ENCODE measurements at places on chromosomes 11 and 22.

GRCh38 chr22:40525250-40525884 lies 111.2 kb downstream of the MRTFA start:
- peak; percentile 59 for DNase-seq

GRCh38 chr11:108901359-108901758 lies 236.5 kb downstream of the DDX10 start:
- DNase-seq = no peak

- no peak for DNase-seq
Measured at GRCh38 chr11:58318532-58318931, 40.3 kb downstream of the OR5B17 start.

- no peak for DNase-seq
Measured at GRCh38 chr11:73158356-73159051, 16.4 kb upstream of the FCHSD2 start.

DNA sequence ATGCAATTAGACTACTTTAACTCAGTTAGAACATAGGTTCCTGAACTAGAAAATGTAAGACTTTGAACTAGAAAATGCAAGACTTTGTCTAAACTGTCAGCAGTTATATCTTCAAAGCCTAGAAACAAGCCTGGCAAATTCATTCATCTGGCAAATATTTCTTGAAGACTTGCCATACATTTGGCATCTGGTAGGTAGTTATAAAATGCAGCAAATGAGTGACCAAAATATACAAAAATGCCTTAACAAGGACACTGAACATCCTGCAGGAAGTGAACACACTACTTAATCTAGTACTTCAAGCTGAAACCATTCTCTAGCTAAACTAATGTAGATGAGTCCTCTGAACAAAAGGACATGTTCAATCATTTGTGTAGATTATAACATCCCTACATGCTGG lies 84.7 kb upstream of the SCUBE2 start:
- DNase-seq = no peak

- no peak for DNase-seq
Measured at GRCh38 chr11:12109591-12110196, 696 bp upstream of the MICAL2 start.

DNA sequence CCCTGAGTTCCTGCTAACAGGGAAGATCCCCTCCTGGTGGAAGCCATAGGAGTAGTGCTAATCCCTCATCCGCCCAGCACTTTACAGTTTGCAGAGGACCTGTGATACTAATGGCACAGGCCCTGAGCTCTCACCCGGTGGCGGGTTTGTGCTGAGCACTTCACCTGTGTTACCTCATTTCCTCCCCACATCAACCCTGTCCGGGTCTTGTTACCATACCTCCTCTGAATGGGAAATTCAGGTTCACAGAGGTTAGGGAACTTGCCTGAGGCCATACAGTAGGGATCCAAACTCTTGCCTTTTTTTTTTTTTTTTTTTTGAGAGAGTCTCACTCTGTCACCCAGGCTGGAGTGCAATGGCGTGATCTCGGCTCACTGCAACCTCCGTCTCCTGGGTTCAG lies 25.2 kb downstream of the CAPN1 start:
- DNase-seq = no peak

GRCh38 chr22:47796128-47796908 lies 1033.9 kb downstream of the TBC1D22A start:
- no peak for DNase-seq

- no peak for DNase-seq
Measured at GRCh38 chr11:14190992-14191778, 167.8 kb downstream of the RRAS2 start.

GRCh38 chr11:33742249-33742851 lies 6.1 kb upstream of the CD59 start:
- no peak for DNase-seq

GRCh38 chr11:69479591-69480271 lies 1.7 kb upstream of the LINC01488 start:
- no peak for DNase-seq

DNA sequence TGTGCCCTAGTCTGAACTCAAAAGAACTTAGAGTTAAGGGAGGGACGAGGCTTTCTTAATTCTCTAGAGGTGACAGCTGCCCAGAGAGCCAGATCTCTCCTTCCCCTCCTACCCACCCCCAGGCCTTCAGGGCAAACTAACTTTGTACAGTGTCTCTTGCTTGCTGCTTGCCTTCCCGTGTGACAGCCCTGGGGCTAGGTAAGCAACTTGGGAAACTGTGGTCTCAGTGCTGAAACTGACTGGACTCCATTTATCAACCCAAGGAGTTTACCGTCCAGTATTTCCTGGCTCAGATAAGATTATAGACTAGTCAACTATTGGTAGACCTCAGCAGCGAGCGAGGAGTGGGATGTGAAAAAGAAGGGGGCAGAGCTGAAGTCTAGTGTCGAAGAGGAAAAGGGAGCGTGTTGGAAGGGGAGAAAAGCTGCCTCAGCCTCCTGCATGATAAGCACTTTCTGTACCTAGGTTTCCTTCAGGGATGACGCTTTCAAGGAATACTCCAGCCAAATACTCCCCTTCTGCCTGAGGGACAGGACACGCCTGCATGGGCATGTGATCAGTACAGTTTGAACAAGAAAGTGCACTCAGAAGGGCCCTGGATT lies 43.3 kb upstream of the WEE1 start:
- DNase-seq = no peak

- no peak for DNase-seq
Measured at GRCh38 chr11:72189455-72190250, 2.3 kb upstream of the FOLR1 start.

- DNase-seq = no peak
Measured at GRCh38 chr11:102530558-102530957, at the start of gene MMP7. Gene MMP7 (minus strand): TSS chr11:102530747. CDS start chr11:102530700, 47 bp downstream.

DNA sequence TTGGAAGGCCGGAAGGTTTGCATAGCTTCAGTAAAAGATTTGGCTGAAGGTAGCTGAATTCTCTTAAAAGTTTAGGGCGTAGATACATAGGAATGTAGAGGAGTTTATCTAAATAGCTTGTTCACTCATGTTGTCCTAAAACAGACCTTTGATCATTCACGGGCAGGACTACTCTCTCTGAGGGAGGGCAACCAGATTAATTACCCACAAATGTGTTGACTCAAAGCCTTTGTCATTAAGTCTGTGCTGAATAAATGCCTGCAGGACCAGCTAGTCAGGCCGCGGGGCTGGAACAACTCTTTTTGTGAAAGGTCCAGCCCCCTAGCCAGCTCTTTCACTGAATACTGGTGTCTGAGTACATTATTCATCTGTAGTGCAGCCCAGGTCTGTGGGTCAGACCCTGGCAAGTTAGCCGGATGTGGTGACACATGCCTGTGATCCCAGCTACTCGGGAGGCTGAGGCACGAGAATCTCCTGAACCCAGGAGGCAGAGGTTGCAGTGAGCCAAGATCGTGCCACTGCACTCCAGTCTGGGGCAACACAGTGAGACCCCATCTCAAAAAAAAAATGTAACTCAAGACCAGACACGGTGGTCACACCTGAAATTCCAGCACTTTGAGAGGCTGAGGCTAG lies 2.8 kb upstream of the FADD start:
- DNase-seq = no peak

DNA sequence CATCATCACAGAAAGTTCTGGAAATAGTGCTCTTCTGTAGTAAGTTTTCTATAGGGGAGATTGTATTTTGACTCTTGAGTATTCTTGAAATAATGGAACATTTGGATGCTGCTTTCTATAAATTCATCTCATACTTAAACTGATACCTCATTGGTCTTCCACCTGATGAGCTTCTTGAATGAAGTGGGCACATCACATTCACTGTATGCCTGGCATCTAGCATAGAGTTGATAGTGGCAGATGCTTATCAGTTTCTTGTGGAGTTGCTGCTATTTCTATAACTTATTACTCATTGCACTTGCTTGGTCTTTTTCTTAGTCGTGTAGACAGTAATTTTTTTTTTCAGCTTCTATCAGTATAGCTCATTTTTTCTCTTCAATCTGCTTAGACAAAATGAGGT lies 5.4 kb downstream of the ATXN10 start:
- DNase-seq = no peak

DNA sequence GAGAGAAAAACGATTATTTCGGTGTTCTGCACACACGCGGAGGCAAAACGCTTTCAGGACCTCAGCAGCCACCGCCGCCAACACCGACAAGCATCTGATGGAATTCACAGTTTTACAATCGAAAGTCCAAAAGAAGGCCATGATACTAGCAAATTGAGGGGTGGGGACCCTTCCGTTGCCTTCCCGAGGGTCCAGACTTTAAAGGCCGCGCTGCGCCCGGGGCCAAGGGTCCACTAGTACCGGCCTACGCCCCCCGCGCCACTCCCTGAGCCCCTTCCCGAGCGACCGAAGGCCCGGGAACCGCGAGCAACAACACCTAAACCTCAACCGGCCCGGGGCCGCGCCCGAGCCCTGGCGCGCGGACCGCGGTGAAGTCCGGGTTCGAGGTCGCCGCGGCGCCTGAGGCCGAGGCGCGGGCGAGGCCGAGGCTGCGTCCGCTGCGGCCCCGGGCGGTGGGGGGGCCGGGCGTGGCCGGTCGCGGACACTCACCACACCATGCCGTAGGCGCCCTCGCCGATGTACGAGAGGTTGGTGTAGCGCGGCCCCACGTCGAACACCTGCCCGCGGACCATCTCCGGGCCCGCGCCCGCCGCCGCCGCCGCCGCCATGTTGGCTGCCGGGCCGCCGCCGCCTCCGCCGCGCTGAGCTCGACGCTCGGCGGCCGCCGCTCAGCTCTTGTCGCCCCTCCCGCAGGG lies 465 bp downstream of the MAPK1 start:
- DNase-seq = peak; percentile 20

DNA sequence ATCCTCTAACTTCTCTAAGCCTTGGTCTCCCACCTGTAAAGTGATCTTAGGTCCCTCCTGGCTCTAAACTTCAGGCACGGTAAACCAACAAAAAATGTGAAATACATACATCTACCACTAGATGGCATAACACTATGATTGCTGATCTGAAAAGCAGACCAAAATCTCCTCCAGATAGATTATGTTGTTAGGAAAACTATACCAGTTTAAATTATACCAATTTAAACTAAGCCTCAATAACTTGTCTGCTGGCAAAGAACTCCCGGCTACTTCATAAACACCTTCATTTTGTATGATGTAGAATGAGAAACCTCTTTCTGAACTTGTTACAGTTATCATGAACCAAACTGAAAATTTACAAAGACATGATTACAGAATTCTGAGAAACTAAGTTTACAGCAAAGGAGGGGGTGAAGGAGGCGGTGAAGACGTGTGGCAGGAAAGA lies 85.9 kb downstream of the SBF2 start:
- DNase-seq = no peak

GRCh38 chr11:12253843-12254281 lies 123.5 kb upstream of the PARVA start:
- DNase-seq = no peak

- DNase-seq = no peak
Measured at GRCh38 chr22:19319281-19319680, 27.8 kb upstream of the CLTCL1 start.

DNA sequence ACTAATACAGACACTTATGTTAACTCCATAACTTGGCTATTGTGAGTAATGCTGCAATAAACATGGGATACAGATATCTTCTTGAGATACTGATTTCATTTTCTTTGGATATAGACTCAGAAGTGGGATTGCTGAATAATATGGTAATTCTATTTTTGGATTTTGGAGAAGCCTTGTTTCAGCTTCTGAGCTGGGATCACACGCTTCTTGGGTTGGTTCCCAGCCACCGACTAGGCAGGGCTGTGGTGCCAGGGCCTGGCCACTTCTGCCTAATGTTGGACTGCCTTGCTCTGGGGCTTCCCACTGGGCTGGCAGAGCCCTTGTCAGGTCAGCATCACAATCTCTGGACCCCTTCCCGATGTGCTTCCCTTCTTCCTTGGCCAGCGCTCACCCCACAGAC lies 14.0 kb upstream of the MCHR1 start:
- DNase-seq = no peak

DNA sequence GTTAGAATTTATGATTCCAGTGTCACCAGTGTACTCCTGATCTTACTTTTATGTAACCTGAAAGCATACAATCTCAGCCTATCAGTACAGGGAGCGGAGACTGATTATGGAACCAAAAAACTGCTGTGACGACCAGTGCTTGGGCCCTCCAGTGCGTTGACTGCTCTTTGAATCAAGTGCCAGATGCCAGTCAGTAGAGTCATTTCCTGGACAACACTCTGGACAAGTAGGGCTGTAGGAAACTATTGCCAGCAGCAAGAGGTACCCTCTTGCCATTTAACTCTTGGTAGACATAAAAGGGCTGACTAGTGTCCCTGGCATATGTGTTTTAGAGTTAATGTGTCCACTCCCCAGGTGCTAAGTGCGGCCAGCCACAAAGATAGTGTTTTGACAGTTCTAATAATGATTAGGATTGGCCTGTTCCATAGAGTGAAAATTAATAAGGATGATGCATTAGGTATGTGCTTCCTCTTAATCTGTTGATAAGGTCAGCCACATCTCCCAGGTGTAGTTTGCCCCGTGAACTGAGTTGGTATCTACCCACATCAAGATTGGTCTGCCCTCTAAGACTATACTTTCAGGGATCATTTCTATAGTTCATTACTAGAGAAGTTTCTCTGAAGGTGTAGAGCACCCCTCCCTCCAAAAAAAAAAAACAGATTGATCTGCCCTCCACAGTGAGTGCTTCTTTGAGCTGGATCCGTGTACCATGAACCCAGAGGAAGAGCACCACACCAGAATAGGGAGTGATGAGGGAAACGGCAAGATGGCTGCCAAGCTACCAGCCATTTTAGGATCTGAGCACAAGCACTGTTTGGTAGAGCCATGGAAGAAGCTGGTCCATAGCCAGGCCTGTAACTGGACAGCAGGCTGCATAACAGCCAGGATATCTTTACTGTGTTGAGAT lies 20.7 kb upstream of the AIFM3 start:
- DNase-seq = no peak

- no peak for DNase-seq
Measured at GRCh38 chr11:57735619-57736298, 5.5 kb upstream of the SELENOH start.

DNA sequence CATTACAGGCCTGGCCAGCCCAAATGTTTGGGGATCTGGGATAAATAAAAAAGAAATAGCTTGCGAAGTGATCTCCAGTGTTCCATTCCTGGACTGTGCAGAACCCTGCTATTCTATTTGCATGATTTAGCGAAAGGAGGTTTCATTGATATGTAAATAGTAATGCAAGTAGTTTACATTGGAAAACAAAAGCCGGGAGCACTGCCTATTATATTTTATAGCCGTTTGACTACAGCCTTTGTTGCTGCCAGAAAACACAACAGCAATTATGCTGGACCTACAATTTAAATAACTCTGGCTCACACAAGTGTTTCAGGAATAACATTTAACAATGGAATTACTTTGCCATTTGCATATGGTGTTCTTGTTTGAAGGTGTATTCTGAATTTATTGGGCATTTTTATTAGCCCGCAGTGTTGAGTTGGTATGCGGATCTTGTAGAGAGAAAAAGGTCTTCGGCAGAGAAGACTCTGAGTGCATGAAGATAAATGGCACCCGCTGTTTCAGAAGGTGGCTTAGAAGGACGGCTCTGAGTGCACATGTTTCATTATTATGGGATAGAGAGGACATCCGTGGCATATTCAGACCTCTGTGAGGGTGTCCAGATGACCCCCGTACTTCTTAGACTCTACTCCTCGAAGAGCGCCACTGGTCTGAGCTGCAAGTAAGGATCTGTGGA lies 315.0 kb downstream of the BRD1 start:
- no peak for DNase-seq

GRCh38 chr11:19099093-19099492 lies 17.9 kb upstream of the ZDHHC13 start:
- DNase-seq = no peak

- DNase-seq = no peak
Measured at GRCh38 chr11:85572056-85572455, 55.1 kb downstream of the DLG2 start.
